Dermis microvascular lymphatic vessel endothelial cell (primary cell): ENCODE measurements at places on chromosomes 2 and 18.

GRCh38 chr2:237581326-237581725 lies 9.2 kb downstream of the RAB17 start:
- DNase-seq, result no peak

DNA sequence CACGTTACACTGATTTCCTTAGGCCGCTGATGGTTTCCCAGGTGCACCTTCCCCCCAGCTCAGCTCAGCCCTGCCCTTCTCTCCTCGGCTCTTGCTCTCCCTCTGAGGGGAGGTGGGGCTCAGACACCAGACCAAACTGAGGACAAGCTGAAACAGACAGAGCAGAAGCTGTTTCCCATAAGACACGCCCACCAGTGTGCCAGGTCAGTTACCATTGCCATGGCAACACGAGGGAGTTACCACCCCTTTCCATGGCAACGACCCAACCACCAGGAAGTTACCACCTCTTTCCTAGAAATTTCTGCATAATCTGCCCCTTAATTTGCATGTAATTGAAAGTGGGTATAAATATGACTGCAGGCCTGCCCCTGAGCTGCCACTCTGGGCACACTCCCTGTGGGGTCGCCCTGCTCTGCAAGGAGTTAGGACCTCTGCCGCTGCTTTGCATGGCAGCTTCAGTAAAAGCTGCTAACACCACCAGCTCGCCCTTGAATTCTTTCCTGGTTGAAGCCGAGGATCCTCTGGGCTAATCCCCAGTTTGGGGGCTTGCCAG lies 120.9 kb upstream of the SMIM21 start:
- no peak for DNase-seq

- DNase-seq, result no peak
Observed at GRCh38 chr2:28048341-28048740, 157.8 kb downstream of the BABAM2 start.

- DNase-seq, result no peak
Observed at GRCh38 chr2:49582946-49583345, 428.6 kb upstream of the FSHR start.

DNA sequence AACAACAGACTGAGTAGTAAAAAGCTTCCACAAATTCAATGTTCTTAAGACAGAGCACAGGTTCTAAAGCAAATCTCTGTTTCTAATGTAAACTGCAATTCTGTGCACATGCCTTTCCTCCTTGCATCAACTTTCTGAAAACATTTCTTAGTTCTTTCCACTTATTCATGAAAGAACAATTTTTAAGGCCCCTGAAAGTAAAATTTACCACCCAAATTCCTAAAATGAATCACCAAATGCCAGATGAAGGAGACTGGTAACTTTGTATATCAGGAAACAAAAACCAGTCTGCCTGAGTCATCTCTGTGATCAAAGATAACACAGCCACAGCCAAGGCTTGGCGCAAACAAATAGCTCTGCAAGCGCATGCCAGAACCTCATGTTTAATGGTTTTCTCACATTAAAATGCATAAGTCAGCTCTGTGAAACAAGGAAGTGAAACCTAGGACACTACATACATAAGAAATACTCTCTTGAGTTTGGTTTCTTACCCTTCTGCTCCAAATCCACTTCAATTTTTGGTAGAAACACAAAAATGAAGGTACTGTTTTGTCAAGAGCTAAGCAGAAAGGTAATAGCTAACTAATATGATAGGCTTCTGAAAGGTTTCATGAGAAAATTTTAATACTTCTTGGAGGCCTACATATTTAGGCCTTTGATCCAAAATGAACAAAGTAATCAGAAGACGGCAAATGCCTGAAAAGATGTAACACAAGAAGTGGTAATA lies 169.4 kb downstream of the THADA start:
- peak; percentile 97 for DNase-seq

DNA sequence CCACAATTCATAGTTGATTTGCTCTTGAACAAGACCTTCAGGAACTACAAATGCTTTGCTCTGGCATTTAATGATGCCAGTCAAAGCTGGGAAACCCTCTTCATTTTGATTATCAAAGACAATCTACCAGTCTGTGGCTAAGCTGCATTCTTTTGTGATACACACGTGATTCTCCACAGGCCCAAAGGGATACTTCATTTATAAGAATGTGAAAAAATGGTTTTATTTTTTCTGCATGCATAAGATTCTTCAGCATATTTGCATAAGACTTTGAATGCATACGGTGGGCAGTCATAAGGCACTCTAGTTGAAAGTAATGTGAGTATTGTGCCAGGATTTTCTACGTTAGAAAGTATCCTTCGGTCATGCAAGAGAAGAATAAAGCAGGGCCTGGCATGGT lies 33.0 kb upstream of the ARL5A start:
- no peak for DNase-seq

- DNase-seq, result no peak
Observed at GRCh38 chr2:177921726-177922125, 150.9 kb downstream of the PDE11A start.

- DNase-seq, result no peak
Observed at GRCh38 chr2:240156435-240157146, 16.1 kb upstream of the OTOS start.

DNA sequence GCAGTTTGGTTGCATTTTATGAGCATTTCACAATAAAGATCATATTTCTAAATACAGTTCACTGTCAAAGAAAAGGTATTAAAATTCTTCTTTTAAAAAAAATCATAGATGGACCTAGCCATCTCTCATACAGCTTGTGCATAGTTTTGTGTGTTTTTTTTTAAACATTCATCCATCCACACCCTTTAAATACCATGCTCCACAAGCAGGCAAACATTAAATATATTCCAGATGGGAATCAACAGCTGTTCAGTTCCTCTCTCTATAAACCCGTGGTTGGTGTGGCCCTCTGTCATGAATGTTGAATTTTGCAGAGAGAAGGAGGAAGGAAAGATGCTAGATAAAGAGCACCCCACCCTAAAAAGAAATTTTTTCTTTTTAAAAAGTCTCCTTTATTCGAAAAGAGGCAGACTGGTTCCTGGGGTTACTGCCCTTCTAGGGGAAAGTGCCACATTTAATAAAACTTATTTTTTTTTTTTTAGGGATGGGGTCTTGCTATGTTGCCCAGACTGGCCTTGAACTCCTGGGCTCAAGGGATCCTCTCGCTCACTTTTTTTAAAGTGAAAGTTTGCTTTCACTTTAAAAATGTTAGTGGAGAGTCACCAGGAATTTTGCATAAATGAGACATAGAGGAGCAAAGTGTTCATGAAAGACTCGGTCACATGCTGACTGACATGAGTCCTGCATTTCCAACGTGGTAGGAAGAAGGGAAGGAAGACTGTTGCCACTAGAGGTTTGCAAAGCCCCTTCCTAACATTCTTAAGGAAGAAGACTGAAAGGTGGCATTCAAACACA lies 73.9 kb upstream of the LMAN1 start:
- DNase-seq, result no peak

GRCh38 chr2:164784376-164784775 lies 57.2 kb downstream of the COBLL1 start:
- DNase-seq, result peak; percentile 82

DNA sequence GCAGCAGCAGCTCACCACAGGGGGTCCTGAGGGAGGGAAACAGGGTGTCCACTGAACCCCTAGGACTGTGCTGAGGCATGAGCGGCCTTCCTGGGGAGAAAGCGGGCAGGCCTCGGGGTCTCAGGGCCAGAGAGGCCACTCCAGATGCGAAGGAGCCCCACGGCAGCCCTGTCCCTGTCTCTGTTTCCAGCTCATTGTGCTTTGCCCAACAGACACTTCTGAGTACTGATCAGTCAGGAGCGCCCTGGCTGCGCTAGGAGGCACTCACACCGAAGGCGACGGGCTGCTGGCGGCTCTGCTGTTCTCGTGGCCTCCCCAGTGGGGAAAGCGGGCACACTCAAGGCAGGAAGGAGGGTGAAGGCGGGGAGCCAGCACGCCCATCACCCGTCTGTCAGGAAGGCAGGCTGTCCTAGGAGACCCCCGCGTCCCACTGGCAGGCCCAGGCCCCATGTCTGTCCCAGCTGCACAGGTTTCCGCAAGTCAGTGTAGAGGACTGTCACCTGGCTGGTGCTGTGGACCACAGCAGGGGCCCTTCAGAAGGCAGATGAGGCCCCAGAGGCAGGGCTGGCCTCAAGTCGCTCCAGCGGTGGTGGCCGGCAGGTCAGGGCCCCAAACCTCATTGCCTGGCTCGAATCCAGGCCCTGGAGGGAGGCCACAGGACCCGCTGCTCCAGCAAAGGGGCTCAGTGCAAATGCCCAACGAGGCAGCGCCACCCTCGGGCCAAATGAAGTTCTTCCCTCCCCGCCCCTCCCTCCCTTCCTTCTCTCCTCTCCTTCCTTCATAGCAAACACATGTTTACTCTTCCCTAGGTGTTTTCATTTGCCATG lies 6.8 kb downstream of the ESPNL start:
- peak; percentile 17 for DNase-seq

DNA sequence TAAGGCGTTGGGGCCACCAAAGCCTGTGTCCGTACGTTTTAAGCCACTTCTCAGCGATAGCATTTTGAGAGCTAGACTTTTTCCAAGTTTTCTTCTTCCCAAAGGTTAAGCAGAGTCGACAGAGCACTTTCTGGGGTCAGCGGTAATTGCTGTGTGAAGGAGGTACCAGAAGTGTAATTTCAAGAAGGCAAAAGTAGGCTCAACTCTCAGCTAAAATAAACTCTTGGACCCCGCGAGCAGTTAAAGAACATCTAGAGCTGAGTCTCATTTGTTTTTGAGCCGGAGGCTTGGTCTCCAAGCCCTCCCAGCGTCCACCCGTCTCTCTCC lies 1.9 kb upstream of the PAX3 start:
- DNase-seq, result no peak

DNA sequence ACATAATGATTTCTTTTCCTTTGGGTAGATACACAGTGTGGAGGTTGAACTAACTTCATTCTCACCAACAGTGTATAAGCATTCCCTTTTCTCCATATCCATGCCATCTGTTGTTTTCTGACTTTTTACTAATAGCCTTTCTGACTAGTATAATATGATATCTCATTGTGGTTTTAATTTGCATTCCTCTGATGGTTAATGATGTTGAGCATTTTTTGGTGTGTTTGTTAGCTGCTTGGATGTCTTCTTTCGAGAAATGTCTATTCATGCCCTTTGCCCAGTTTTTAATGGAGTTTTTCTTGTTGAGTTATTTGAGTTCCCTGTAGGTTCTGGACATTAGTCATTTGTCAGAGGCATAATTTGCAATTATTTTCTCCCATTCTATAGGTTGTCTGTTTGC lies 59.8 kb downstream of the MARCHF4 start:
- DNase-seq, result no peak

- no peak for DNase-seq
Observed at GRCh38 chr18:12013186-12013916, 32.0 kb downstream of the IMPA2 start.

GRCh38 chr2:231300722-231301076 lies 94.8 kb upstream of the B3GNT7 start:
- DNase-seq, result no peak

DNA sequence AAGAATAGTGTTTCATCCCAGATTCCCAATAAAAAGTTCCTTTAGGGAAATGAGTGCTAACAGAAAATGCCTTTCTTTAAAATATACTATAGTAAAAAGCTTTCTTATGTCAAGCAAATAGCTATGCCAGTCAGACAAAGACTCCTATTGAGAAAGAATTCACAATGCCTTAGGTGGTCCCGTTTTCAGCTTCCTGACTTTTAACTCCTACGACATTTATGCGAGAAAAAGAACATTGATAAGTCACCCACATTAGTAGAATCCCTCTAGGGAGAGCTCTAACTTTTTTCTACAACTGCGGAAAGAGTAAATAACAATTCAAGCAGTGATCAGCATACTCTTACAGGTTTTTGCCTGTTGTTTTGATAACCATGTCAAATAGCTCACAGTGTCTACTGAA lies 750.8 kb upstream of the ACVR2A start:
- no peak for DNase-seq

- DNase-seq, result no peak
Observed at GRCh38 chr18:75129717-75130477, 79.0 kb downstream of the PTGR3 start.

DNA sequence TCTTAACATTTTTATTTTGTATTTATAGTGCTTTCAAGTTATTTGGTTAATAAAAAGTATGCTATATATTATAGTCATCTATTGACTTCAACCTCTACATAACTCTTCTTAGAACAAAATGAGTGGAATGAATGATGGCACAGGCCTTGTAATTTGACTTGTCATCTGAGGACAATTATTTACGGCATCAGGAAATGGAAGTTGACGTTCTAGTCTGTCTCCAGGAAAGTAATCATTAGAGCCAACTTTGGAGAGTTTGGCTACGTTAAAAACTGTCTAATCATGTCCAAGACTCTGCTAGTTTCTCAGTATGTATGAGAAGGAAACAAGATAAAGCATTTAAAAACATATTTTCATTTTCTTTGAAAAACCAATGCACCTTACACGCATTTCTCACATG lies 353.6 kb downstream of the ARHGAP15 start:
- no peak for DNase-seq

- DNase-seq, result no peak
Observed at GRCh38 chr2:158378926-158379325, 77.6 kb downstream of the CCDC148 start.

DNA sequence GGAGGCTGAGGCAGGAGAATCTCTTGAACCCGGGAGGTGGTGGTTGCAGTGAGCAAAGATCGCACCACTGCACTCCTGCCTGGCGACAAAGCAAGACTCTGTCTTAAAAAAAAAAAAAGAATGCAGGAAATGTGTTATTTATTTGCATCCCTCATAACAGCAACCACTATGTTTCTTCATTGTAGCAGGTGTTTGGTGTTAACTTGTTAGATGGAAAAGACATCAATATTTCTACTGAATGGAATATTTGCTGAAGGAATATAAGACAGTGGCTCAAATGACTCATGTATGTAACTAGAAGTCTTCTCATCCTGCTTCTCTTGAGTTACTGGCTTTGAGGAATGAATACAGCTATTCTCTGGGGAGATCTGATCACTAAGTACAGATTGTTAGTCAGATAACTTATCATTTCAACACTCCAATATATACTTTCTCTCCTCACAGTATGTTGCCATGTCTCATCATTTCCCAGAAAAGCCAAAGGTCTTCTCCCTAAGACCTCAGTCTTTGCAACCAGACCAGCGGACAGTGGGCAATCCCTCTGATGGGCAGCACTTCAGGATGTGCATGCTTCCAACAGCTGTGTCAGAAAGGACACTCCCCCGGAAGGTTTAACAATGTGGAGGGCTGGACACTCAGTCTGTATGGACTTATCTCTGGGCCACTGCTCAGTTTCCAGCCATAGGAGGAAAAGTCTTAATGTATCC lies 104.4 kb upstream of the STK17B start:
- DNase-seq, result no peak

DNA sequence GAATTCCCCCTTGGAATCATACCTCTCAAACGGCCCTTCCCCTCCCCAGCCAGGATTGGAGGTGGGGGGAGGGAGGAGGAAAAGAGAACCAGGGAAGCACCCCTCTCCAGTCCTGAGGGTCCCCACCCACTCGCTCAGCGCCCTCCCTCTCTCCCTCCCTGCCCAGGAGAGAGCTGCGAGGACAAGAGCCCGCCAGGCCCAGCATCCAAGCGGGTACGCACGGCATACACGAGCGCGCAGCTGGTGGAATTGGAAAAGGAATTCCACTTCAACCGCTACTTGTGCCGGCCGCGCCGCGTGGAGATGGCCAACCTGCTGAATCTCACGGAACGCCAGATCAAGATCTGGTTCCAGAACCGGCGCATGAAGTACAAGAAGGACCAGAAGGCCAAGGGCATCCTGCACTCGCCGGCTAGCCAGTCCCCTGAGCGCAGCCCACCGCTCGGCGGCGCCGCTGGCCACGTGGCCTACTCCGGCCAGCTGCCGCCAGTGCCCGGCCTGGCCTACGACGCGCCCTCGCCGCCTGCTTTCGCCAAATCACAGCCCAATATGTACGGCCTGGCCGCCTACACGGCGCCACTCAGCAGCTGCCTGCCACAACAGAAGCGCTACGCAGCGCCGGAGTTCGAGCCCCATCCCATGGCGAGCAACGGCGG lies 14.4 kb downstream of the HOXD3 start:
- DNase-seq, result no peak
